ENCODE measurements at places on chromosomes 4 and X.
A peak's percentile ranks its signal among the peaks of the same experiment; 100 is the strongest.

GRCh38 chr4:88792268-88792781 lies 94.7 kb upstream of the NAP1L5 start:
- DNase-seq: peak; percentile 52

- no peak for DNase-seq
Measured at GRCh38 chr4:153126137-153126536, 78.1 kb upstream of the TRIM2 start.

GRCh38 chr4:537436-538264 lies 38.4 kb downstream of the TMEM271 start:
- DNase-seq: no peak

GRCh38 chr4:77167866-77168265 lies 10.9 kb downstream of the CCNG2 start:
- no peak for DNase-seq

- no peak for DNase-seq
Measured at GRCh38 chrX:86149119-86149518, 868 bp downstream of the DACH2 start.

DNA sequence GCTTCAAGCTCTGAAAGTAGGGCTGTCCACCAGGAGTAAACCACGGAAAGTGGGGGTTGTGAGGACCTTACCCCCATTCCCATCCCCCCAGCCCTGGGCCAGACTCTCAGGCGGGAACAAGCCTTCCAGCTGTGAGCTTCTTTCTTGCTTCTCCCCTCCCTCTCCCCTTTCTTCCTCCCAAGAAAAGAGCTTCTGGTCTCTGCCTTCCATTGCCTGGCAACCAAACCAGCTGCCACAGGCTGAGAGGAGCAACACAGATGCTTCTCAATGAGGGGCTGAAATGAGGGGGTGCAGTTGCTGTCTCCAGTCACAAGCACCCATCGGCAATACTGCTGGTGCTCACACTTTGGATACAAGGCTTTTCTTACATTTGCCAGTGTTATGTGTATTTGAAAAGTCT lies 72.5 kb downstream of the SLC16A2 start:
- no peak for DNase-seq

DNA sequence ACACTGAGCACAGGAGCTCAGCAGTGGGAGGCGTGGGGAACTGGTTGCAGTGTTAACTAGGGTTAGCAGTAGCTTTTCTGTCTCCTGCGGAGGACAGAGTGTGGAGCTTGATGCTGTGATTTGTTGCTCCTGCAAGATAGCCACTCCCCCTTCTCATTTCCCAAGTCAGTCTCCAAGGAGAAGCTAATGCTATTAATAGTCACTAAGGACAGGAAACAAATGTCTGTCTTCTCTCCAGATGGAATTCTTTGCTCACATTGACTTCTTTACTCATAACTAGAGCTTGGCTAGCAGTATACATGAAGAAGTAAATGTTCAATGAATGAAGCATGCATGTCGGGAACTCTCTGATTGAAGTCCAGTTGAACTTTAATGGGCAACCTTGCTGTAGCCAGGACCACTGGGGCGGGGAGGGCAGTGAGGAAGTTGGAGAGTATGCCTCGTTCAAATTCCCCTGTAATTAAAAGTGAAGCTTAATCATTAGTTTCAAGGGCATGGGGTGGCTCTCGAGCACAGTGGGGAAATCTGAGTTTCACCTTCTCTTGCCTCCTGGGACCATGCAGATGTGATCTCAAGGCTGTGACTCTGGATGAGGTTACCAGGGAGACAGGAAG lies 156.6 kb upstream of the SCML1 start:
- peak; percentile 18 for DNase-seq

DNA sequence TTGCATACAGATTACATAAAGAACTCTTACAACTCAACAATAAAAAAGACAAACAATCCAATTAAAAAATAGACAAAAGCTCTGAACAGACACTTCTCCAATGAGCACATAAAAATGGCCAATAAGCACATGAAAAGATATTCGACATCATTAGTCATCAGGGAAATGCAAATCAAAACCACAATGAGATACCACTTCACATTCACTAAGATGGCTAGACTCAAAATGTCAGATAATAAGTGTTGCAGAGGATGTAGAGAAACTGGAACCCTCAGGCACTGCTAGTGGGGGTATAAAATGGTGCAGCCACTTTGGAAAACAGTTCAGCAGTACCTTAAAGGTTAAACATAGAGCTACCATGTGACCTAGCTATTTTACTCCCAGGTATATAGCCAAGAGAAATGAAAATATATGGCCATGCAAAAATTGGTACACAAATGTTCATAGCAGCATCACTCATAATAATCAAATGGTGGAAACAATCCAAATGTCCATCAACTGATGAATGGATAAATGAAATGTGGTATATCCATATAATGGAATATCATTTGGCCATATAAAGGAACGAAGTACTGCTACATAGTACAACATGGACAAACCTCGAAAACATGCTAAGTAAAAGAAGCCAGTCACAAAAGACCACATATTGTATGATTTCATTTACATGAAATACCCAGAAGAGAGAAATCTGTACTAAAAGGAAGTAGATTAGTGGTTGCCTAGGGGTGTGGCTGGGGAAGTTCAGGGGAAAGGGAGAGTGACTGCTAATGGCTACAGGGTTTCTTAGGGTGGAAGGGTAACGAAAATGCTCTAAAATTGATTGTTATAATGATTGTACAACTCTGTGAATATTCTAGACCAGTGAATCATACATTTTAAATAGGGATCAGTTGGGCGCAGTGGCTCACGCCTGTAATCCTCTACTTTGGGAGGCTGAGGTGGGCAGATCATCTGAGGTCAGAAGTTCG lies 29.4 kb downstream of the SASH3 start:
- no peak for DNase-seq

GRCh38 chrX:53000447-53001135 lies 42.3 kb upstream of the FAM156A start:
- no peak for DNase-seq
